ENCODE measurements at places on chromosomes 3 and 15.

DNA sequence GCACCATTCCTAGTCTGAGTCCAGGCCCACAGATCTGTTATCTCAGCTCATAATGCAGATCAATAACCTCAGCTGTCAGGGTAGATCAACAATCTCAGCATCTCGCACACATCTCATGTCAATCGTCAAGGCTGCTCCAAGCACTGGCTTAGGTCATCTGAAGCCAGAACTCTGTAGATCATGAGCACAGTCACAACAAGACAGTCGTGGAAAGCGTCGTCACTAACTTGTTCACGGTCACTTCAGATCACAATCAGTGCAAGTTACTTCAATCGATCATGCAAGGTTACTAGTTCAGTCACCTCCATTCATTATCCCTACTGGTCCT, 71.8 kb downstream of the RBPMS2 start:
- no peak for DNase-seq

DNA sequence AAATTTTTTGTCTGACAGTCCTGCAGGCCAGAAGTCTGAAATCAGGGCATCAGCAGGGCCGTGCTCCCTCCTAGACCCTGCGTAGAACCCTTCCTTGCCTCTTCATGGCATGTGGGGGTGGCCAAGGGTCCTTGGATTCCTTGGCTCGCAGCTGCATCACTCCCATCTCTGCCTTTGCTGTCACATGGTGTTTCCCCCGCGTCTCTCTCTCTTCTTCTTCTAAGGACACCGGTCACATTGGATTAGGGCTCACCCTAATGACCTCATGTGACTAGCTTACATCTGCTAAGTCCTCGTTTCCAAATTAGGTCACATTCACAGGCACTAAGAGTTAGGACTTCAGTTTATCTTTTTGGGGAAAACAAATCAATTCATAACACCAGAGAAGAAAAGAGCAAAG, 12.0 kb downstream of the SLCO3A1 start:
- DNase-seq: no peak

DNA sequence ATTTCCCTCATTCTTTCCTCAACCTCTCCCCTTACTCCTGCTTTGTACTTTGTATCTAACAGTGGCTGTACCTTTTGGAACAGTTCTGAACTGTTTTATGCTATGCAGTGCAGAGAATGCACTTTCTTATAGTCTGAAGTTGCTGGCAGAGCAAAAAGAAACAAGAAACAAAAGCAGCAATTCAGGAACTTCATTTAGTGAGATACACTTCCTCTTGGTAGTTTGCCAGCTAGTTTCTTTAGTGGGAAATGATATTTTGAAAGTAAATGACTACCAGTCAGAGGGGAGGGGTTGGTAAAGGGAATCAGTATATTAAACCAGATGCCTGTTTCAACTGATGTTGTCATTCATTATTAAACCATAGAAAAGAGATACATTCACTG, 55.0 kb upstream of the CHD2 start:
- no peak for DNase-seq

GRCh38 chr3:141839389-141839788, 37.1 kb upstream of the ATP1B3 start:
- DNase-seq: no peak

DNA sequence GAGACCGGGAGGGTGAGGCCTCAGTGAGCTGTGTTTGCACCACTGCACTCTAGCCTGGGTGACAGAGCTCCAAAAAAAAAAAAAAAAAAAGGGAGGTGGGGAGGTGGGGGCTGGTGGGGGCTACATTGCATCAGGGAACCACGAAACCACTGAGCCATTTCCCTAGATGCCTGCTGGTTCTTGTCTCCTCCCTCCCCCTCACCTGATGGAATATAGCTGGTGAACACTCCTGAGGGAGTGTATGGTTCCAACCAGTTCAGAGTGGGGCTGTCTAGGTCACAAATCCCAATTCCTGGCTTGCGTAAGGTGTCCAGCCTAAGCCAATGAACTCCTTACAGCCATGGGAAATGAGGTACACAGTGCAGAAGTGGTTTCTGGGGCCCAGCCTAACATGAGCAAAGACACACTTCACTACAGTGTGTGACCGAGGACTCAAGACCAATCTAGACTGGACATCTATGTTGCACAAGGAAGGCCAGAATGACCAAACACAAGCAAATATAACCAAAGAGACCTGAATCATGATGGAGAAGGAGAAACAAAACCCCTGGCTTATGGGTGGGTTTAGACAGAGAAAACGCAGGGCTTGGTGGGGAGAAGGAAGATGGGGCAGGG, 39.1 kb upstream of the OSBPL11 start:
- no peak for DNase-seq

DNA sequence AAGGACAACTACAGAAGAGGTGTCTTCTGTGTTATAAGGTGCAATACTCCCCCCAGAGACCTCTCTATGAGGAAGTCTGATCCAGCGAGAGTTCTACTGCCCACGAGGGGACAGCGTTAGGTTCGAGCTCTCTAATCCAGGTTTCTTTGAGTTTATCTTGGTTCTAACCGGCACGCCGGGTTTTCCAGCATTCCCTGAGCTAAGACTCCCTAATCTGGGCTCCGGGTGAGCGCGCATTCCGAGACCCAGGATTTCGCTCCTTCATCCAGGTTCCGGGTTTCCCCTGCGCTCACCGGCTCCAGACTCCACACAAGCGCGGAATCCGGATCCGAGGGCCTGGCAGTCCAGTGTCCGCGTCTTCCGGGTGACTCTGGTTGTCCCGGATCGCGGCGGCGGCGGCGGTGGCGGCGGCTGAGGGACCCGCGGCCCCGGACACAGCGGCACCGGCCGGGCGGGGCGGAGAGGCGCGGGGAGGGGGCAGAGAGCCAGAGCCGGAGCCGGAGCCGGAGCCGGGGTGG, at the start of gene ZNF609:
Gene ZNF609, plus strand, starts transcription at position 373 of the 518 bp plus-strand sequence. CDS start 38,842 bp downstream, outside the sequence.
- peak; percentile 94 for DNase-seq

GRCh38 chr3:136818769-136819391, at the start of gene SLC35G2:
TSS of gene SLC35G2 (plus strand) at chr3:136819126. CDS start at chr3:136854461, 35,335 bp downstream.
- peak; percentile 38 for DNase-seq

GRCh38 chr15:43410572-43411214, 39.8 kb downstream of the TUBGCP4 start:
- no peak for DNase-seq

DNA sequence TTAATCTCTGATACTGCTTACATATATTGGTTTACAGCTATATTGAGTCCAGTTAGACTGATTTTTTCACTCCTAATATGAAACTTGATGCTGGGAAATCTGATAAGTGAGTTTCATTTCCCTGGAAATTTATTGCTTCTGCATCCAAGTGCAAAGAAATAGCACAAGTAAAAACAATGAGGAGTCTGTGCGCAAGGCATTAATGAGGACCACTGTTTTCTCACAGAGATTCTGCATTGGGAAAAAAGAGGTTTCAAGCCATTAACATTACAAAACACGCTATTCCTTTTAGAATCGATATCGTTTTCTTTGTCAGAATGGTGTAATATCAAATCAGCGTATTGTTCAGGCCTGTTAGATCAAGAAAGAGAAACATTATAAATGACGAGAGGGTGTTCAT, 723.3 kb upstream of the ARRDC4 start:
- no peak for DNase-seq

DNA sequence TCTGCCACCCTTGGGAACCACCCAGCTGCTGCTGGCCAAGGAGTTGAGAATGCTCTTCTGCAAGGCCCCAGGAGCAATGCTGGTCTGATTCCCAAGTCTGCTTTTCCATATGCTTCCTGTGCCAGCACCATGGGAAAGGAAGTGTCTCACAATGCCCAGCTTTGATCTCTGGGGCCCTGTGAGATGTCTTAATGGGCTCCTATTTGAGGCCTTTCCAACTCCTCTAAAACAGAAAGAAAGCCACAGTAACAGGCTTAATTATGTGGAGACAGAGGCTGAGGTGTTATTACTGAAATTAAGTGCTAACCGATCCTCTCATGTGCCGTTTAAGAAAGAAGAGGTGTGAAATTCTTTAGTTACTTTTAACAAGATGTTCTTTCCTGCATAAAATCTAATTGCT, 4.5 kb downstream of the EOGT start:
- DNase-seq: no peak

GRCh38 chr3:138492980-138493675, 58.7 kb downstream of the ESYT3 start:
- no peak for DNase-seq

DNA sequence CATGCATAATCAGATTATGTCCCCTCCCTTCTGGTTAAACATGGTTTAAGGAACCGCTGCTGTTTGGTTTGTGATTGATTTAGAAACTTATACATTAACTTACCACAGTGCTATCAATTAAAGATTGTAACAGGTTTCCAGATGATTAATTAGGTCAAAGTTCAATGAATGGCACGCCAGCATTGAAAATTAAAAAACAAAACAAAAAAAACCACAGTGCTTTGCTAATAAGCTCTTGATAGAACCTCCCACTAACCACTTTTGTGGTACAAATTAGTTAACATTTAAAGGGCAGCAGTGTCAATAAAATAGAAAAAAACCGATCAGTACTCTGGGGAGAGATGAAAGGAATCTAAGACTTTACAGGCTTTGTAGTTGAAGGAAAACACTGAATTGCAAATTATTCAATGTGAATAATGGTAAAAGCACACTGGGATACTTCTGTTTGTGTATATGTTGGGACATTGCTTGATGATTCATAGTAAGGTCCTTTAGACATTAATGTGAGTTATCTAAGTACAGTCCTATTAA, 7.6 kb upstream of the C3orf38 start:
- no peak for DNase-seq

- no peak for DNase-seq
These were observed 68.3 kb downstream of the OCA2 start for GRCh38 chr15:28030801-28031200.

- DNase-seq: no peak
These were observed 56.6 kb upstream of the PLXND1 start for GRCh38 chr3:129663045-129663446.

DNA sequence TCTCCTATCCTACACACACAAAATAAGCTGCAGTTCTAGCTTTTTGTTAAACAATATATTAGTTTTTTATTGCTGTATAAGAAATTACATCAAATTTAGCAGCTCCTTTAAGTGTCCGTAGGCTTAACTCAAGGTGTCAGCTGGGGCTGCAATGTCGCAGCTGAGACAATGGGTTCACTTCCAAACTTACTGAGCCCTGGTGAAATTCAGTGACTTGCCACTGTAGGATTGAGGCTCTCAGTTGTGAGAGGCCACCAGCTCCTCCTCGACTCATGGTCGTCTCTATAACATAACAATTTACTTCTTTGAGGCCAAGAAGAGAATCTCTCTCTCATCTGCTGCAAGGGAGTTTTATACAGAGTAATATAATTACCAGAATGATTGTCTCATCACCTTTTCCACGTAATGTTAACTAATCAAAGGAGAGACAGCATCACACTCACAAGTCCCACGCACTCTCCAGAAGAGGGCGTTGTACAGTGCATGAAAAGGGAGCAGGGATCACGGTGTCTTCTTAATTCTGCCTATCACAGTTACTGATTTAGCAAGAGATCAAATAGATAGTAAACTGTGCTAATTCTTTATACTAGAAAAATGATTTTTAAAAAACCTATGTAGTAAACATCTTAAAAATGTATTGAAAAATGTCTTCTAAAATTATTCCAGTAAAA, 735.6 kb upstream of the GBE1 start:
- no peak for DNase-seq

GRCh38 chr3:16177962-16178627, 3.6 kb downstream of the GALNT15 start:
- DNase-seq: peak; percentile 73

DNA sequence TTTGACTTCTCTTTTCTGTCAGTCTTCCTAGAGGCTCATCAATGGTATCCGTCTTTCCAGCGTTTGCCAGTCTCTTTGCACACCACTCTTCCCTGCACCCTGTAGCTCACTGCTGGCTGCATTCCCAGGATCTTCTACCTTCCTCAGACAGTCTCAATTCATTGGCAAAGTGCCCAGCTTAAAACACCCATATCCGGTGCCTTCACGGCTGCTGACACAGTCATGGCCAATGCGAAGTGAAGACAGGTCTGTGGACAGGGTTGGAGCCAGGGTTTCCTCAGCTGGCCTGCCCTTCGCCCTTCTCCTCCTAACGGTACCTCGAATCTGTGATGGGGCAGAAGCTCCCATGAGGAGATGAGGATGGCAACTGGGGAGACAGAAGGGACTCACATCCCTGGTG, 36.1 kb downstream of the PTH1R start:
- no peak for DNase-seq

- DNase-seq: no peak
These were observed 87.7 kb downstream of the TGFBR2 start for GRCh38 chr3:30694148-30694547.

- no peak for DNase-seq
These were observed 42.5 kb upstream of the TPM1 start for GRCh38 chr15:62999923-63000561.

GRCh38 chr3:107929088-107929487, 161.7 kb downstream of the CD47 start:
- no peak for DNase-seq

GRCh38 chr3:197278933-197279332, 19.5 kb downstream of the DLG1 start:
- no peak for DNase-seq

GRCh38 chr3:136437043-136437442, 186.9 kb downstream of the PCCB start:
- DNase-seq: no peak

DNA sequence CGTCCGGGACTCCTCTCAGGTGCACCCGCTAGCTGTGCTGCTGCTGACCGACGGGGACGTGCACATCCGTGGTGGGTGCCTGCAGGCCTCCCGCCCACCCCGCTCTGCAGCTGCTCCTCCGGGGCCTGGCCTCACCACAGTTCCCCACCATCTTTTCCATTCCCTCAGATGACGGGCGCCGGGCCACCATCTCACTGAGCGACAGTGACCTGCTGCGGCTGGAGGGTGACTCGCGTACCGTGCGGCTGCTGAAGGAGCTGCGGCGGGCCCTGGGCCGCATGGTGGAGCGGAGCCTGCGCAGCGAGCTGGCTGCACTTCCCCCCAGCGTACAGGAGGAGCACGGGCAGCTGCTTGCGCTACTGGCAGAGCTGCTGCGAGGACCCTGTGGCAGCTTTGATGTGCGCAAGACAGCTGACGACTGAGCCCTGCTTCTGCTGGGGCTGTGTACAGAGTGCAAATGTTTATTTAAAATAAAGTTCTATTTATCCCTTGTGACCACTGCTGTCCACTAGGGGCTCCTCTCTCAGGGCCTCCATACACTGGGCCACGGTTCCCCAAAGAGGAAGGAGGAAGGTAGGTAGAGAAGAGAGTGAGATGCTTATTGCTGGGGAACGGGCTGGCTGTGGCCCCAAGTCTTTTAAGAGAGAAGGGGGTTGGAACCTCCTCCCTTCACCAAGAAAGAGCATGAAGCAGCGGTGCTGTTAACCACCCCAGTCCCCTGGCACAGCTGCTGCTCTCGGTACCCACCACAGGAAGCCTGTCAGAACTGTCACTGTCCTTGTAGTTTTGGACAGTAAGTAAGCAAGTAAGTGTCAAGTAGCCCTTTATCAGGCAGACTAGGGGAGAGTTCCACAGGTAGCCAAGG, 47.0 kb downstream of the DHX30 start:
- DNase-seq: no peak

DNA sequence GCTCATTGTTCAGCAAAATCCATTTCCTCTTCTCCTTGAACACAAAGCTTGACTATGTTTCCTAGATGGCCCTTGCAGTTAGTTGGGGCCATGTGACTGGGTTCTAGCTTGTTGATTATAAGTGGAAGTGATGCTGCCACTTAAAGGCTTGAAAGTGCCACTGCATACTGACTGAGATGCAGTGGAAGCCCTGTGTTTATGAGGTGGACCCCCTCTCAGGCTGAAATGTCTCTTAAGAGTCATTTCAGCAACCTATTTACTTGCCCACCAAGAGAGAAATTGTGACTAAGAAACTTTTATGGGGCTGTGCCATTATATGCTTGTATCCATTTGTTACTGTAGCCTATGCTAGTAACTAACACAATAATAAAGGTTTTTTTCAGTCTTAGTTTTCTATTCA, 8.4 kb upstream of the ANP32A start:
- peak; percentile 47 for DNase-seq

Data from activated naive CD4-positive, alpha-beta T cell treated with anti-CD3 and anti-CD28 coated beads for 36 hours (primary cell).